ENCODE measurements at places on chromosomes 5 and 9.

DNA sequence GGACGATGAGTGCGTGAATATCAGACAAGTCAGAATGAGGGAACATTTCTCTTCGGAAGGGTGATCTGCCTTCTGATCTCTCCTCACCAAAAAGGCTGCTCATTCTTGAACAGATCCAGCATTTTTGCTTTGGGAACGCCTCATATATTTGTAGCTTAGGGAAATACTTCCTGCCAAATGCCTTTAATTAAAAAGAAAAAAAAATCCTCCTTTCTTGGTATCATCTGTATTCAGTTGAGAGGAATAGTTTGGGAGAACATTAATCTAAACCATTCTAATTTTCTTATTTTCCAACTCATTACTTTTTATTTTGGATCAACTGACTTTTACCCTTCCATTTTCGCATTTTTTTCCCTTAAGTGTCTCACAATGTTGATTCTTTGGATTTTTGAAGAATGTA lies 163.4 kb downstream of the SNX18 start:
- no peaks in the 10 kb centered on the region for H3K36me3 ChIP-seq
- H3K27me3 ChIP-seq: no peaks in the 10 kb centered on the region
- peaks cover 19% of the 10 kb centered on the region for H3K4me1 ChIP-seq
- no peak overlapping the region for H3K4me3 ChIP-seq
- no peak for DNase-seq

DNA sequence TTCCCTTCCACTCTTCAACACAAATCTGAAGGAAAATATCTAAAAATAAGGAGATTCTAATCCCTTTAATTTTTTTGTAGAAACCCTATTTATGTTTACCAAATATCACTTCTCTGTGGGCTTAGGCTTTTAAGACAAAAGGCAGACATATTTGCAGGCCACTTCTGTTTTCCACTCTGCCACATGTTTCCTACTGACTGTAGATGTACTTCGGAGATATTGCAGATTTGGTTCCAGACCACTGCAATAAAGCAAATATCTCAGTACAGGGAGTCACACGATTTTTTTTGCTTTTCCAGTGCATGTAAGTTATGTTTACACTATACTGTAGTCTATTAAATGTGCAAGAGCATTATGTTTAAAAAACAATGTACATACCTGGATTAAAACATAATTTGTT lies 219.0 kb downstream of the SREK1 start:
- no peaks in the 10 kb centered on the region for H3K36me3 ChIP-seq
- no peak overlapping the region for H3K27ac ChIP-seq
- H3K27me3 ChIP-seq: no peaks in the 10 kb centered on the region
- no peak overlapping the region for H3K4me3 ChIP-seq

DNA sequence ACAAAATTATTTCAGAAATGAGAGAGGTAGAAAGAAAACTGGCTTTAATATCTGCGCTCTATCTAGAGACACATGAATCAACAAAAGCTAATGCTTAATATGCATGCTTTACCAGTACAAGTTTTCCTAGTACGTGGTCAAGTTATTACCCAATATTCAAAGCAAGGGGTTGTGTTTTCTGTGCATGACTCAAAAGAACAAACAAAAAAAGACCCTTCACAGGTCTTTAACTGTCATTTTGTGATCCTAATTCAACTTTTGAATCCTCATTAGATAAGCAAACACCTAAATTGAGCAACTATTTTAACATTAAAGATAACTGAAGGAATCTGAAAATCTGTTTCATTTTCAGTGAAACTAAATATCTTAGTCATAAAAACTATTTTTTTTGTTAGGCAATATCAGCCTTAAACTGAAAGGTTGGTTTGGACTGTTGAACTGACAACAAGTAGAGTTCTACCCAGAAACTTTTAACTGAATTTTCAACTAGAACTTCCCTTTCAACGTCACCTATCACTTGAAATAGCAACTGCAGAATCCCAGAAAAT lies 12.5 kb downstream of the ST8SIA4 start:
- DNase-seq: no peak
- no peaks in the 10 kb centered on the region for H3K36me3 ChIP-seq
- H3K27ac ChIP-seq: no peak overlapping the region
- no peak overlapping the region for H3K4me3 ChIP-seq
- H3K27me3 ChIP-seq: no peaks in the 10 kb centered on the region
- H3K4me1 ChIP-seq: no peaks in the 10 kb centered on the region

GRCh38 chr5:159133041-159133741 lies 33.5 kb upstream of the EBF1 start:
- peak overlapping the region; percentile 65 for H3K27ac ChIP-seq
- peak overlapping the region; percentile 29 for H3K4me3 ChIP-seq
- H3K4me1 ChIP-seq: no peaks in the 10 kb centered on the region
- H3K36me3 ChIP-seq: no peaks in the 10 kb centered on the region
- peak; percentile 74 for DNase-seq

DNA sequence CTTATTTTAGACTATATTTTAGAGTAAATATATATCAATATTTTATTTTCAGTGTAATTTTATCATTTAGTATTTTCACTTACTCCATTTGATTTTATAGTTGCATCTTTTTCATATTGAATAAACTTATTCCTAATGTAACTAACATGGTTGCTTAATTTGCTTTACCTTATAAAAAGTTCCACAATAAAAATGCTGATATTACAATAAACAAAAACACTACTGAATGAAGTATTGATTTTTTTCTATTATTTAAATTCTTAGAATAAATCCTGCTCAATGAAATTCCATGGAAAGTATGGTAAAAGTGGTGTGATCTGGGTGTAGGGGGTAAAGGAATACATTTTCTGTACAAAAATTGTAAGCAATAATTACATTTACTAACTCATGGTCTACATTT lies 2074.9 kb upstream of the C9orf72 start:
- H3K4me1 ChIP-seq: no peaks in the 10 kb centered on the region
- no peak overlapping the region for H3K4me3 ChIP-seq
- H3K36me3 ChIP-seq: no peaks in the 10 kb centered on the region
- DNase-seq: no peak
- H3K27me3 ChIP-seq: no peaks in the 10 kb centered on the region

GRCh38 chr9:135394131-135394530 lies 85.5 kb upstream of the PPP1R26 start:
- no peak overlapping the region for H3K4me3 ChIP-seq
- no peaks in the 10 kb centered on the region for H3K27me3 ChIP-seq
- H3K27ac ChIP-seq: no peak overlapping the region
- no peaks in the 10 kb centered on the region for H3K4me1 ChIP-seq
- DNase-seq: no peak

- no peak overlapping the region for H3K4me3 ChIP-seq
- DNase-seq: no peak
- no peaks in the 10 kb centered on the region for H3K4me1 ChIP-seq
- peaks cover 8% of the 10 kb centered on the region for H3K36me3 ChIP-seq
- no peak overlapping the region for H3K27ac ChIP-seq
These were observed 49.7 kb downstream of the VAV2 start for GRCh38 chr9:133942206-133942975.

- H3K4me3 ChIP-seq: no peak overlapping the region
- H3K36me3 ChIP-seq: no peaks in the 10 kb centered on the region
These were observed 41.2 kb upstream of the SVEP1 start for GRCh38 chr9:110620726-110621125.

DNA sequence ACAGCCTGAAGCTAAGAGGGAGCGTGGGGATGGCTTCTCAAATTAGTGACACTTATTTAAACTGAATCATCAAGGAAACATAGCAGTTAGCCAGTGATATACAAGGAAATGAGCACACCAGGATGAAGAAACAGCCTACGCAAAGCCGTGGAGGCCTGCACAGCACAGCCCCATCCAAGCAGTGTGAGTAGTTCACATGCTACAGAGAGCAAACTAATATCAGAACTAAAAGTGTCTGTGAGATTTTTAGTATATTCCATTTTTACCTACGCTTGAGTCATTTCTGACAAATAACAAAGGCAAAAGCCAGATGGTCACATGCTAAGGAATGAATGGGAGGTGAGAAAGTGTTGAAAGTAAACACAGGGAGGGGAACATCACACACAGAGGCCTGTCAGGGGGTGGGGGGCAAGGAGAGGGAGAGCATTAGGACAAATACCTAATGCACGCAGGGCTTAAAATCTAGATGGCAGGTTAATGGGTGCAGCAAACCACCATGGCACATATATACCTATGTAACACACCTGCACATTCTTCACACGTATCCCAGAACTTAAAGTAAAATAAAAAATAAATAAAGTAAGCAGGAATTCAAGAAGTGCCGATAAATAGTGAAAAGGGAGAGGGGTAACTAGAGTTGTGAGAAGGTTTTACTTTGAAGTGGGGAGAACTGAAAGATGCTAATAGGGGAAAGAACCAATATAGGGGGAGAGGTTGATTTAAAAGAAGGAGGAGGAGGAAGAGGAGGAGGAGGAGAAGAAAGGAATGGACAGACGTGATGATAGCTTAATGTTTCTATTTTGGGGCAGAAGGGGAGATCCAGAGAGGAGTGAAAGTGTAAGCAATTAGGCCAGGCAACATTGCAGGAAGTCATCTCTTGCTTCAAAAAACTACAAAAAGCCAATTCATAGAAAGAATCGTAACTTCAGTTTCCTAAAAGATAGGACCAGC lies 100.9 kb upstream of the PTGER4 start:
- H3K27ac ChIP-seq: no peak overlapping the region
- DNase-seq: no peak
- H3K4me1 ChIP-seq: no peaks in the 10 kb centered on the region
- no peak overlapping the region for H3K4me3 ChIP-seq
- H3K27me3 ChIP-seq: no peaks in the 10 kb centered on the region
- H3K36me3 ChIP-seq: no peaks in the 10 kb centered on the region

GRCh38 chr5:136529081-136529480 lies 163.7 kb upstream of the TRPC7 start:
- no peaks in the 10 kb centered on the region for H3K27me3 ChIP-seq
- no peaks in the 10 kb centered on the region for H3K36me3 ChIP-seq
